Caco-2 (cell line): ENCODE measurements at places on chromosomes 11 and 22.

DNA sequence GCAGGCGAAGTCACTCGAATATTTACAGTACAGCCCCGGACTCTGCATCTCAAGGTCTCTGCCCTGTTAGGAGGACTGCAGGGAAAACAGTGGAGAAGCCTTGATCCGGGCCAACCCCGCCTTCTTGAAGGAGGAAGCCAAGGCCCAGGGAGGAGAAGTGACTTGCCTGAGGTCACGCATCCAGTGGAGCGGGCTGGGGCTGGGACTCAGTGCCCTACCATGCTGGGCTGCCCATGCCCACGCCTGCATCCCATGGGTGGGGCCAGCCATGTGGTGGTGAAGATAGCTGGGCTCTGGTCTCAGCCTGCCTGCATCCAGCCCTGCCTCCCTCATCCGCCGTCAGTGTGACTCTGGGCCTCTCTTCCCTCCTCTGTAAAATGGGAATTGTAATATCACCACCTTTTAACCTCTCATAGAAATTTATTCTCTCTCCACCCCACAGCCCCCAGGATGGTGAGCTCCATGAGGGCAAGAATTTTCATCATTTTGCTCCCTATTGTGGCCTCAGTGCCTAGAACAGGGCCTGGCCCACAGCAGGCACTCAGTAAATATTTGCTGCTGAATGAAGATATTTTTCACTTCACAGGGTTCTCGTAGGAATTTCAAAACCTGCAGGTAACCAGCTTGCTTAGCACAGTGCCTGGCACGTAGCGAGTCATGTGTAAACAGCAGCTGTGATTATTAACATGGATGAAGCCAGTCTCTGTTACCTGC, 57.3 kb downstream of the OTOG start:
- no peaks in the 10 kb centered on the region for H3K36me3 ChIP-seq
- no peak overlapping the region for H3K4me3 ChIP-seq
- H3K27ac ChIP-seq: no peak overlapping the region
- H3K27me3 ChIP-seq: no peaks in the 10 kb centered on the region; the same call in 1 of the 2 replicates

DNA sequence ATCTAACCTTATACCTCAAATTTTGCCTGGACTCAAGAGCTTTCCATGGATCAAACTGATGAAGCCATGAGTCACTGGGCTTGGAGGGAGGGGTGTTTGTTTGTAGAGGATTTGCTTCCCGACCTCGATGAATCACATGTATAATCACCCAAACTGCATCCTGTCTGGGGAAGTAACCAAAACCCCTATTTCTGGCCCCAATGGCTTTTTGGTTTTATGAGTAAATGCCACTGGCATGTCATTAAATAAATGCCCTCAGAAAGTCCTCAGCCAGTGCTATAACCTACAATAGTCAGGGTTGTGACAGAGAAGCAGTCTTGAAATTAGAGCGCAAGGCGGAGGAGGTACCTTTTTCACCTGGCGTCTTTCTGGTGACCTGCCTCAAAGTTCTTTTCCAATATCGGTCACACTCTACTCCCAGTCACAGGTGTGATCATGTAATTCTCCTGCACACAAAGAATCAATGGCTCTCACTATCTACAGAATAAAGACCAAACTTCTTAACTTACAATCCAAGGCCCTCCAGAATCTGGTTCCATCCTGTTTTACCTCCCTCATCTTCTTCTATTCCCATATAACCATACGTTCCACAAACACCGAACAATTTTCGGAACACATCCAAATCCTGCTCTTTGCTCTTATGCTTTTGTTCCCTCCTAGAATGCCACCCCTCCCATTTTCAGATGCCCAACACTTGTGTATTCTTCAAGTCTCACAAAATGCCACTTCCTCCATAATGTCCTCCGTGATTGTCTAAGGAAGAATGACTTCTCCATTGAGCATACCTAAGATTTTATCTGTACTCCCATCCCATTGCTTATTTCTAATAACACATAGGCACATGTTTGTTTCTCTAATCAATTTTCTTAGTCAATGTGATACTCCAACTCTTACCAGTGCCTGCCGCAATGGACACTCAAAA, 81.3 kb upstream of the BLID start:
- peaks cover 5% of the 10 kb centered on the region for H3K4me1 ChIP-seq
- no peaks in the 10 kb centered on the region for H3K27me3 ChIP-seq
- no peak overlapping the region for H3K27ac ChIP-seq
- no peaks in the 10 kb centered on the region for H3K36me3 ChIP-seq
- no peak overlapping the region for H3K4me3 ChIP-seq
- no peak for DNase-seq

DNA sequence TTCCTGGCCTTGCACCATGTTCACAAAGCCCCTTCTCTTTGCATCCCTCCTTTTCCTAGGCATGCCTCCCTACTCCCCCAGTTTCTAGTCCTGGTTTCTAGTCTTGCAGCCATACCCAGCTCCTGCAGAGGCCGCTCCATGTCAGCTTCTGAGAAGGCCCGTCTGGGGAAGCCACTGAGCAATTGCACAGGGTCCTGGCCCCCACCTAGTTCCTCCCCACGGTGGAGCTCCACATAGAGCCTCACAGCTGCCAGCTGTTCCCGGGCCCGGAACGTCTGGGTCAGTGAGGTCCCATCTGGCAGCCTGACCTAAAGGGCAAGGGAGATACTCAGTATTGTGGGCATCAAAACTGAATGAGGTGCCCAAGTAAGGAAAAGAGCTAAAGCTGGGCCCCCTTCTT, 2.2 kb downstream of the UBXN1 start:
- peaks cover 9% of the 10 kb centered on the region for H3K4me1 ChIP-seq
- no peak for DNase-seq
- no peak overlapping the region for H3K4me3 ChIP-seq
- no peak overlapping the region for H3K27ac ChIP-seq
- no peaks in the 10 kb centered on the region; the same call in 1 of the 2 replicates for H3K36me3 ChIP-seq

DNA sequence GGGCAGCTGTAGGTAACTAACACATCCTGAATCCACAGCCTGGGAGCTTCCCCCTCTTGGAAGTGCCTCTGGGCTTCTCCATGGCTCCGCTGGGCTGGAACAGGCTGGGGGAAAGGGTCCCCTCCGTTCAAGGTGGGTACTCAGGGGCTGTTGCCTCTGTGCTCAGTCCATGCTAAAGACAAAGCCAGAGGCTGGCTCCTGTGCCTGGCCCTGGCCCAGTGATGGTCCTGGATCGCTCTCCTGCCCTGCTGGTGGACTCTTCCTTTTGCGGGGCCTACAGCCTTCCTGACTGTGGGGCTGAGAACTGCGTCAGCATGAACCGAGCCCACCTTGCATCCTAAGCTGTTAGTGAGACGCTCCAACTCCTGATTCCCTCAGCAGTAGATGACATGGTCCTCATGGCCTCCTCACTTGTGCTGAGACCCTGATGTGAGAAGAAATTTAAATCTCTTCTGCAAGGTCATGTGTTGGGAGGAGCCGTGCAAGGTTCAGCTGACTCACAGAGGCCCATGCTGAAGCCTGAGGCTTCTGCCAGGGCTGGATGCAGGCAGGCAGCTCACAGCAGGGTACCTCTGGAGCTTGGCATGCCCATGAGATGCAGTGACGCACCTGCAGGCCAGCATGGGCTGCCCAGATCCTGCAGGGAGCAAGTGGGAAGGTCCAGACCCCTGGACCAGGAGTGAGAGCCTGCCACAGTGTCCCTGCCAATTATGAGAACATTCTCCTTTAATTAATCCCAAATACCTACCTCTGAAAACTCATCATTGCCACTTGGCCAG, 1285.5 kb downstream of the TBC1D22A start:
- no peaks in the 10 kb centered on the region for H3K27me3 ChIP-seq
- no peaks in the 10 kb centered on the region for H3K36me3 ChIP-seq
- H3K4me1 ChIP-seq: no peaks in the 10 kb centered on the region
- DNase-seq: no peak
- no peak overlapping the region for H3K4me3 ChIP-seq

DNA sequence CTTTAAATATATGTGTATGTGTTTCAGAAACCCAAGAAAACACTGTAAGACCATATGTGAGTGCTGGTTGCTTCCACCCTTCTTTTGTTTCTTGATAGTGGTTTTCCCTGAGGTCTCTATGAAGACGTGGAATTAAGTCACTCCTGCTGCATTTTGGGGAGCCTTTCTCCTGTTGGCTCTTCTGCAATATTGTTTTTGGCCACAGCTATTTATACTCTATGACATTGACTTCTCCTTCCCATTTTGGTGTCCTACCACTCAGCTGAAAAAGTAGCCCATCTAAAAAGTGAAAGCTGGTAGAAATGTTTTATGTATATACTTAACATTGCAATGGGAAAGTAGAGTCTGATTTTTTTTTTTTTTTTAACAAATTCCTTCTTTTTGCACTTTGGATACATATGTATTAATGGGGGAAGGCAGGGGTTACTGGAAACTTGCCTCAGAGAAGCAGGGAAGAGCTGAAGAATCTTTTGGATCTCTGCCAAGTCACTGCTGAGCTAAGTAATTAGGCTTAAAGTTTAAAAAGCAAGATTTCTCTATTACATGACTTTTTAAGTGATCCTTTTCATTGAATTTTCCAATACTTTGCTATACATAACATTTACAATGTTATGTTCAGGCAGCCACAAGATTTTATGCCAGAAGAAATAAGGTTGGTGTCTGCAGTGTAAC, 1.8 kb downstream of the TTC17 start:
- H3K4me3 ChIP-seq: peak overlapping the region; percentile 93
- DNase-seq: no peak
- H3K27me3 ChIP-seq: no peaks in the 10 kb centered on the region
- peaks cover 4% of the 10 kb centered on the region; the same call in 1 of the 2 replicates for H3K4me1 ChIP-seq

DNA sequence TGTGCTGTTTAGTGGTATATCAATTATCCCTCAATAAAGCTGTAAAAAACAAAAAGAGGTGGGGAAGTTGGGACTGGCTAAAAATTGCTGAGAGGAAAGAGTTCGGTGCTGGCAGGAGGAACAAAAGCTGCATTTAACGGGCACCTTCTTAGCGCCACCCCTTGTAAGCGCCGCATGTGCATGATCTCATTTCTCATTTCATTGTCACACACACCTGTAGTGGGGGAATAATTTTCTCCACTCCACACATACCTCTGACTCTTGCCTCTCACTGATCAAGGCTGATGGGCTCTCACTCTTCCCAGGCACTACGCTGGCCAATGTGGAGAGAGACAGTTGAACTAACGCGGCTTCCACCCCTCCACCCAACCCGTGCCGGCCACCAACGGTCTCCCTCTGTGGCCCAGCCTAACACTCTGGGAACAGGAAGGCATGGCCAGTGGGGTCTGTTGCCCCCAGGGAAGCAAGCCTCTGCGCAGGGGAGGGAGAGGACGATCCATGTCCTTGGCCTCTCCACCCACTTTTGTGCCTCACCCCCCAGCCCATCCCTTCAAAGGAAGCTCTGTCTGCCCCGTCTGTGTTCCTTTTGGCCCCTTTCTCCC, 186.7 kb upstream of the SYT13 start:
- no peak overlapping the region for H3K27ac ChIP-seq
- no peaks in the 10 kb centered on the region for H3K36me3 ChIP-seq
- DNase-seq: no peak
- H3K4me3 ChIP-seq: no peak overlapping the region

GRCh38 chr11:60939855-60940254, 12.1 kb downstream of the SLC15A3 start:
- no peak overlapping the region for H3K4me3 ChIP-seq
- H3K27ac ChIP-seq: no peak overlapping the region
- DNase-seq: peak; percentile 53
